RPMI8226 (cell line): ENCODE measurements at places on chromosomes 5 and 9.
A peak's percentile ranks its signal among the peaks of the same experiment; 100 is the strongest.

DNA sequence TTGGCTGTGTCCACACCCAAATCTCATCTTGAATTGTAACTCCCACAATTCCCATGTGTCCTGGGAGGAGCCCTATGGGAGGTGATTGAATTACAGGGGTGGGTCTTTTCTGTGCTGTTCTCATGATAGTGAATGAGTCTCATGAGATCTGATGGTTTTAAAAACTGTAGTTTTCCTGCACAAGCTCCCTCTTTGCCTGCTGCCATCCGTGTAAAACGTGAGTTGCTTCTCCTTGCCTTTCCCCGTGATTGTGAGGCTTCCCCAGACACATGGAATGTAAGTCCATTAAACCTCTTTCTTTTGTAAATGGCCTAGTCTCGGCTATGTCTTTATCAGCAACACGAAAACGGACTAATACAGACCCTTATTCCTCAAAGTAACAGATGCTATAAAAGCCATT is 94.1 kb downstream of the DOCK2 start:
- DNase-seq, result no peak

- DNase-seq, result no peak
These were observed 23.8 kb upstream of the ZNF131 start for GRCh38 chr5:43096916-43097315.

- peak; percentile 66 for DNase-seq
These were observed 1.7 kb upstream of the PTGDS start for GRCh38 chr9:136975644-136976043.

DNA sequence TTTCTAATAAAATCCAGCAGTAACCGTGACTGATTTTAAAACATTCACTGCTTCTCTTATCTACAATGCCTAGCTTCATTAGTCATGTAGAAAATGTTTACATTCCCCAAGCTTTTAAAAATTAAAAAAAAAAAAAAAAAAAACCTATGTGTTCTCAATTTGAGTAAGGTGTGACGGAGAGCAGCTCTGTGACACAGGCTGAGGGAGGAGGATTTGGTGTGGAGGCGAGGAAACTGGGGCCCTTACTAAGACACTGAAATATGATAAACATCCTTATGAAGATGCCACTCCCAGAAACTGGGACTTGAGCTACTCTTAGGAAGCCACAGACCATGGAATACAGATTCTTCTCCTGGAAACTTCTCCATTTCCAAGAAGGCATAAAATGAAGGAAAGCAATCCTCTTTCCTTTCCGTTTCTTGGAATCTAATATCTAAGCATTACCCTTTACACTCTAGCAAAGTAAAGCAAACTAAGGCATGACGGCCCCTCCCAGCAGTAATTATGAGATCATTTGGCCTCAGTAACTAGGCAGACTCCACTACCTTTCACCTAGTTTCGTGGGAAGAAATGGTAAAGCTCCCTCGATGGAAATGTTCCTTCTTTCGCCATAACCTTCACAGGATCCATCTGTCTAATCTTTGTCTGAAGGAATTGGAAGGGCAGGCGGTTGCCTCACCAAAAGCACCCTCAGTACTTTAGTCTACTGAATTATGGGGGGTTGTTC is 23.5 kb downstream of the GRAMD2B start:
- DNase-seq, result no peak

DNA sequence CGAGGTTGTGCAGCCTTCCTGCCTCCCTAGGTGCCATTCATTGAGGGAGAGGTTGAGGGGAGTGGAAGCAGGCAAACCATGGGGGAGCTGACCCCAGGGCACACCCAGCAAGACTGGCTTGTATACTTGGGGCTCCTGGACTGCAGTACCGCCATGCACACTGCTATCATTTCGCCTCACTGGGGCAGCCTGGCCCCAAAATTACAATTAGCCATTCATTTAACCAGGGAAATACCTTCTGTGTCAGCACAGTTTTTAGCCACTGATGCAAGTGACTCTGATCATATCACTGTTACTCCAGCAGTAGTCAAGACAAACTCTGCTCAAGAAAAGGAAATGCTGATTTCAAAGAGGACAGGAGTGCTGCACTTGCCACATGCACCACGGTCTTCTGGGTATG is 109.7 kb downstream of the TRIO start:
- DNase-seq, result peak; percentile 45
